Esophagus squamous epithelium (tissue), 5 donors: ENCODE measurements at places on chromosomes 12 and 14.

DNA sequence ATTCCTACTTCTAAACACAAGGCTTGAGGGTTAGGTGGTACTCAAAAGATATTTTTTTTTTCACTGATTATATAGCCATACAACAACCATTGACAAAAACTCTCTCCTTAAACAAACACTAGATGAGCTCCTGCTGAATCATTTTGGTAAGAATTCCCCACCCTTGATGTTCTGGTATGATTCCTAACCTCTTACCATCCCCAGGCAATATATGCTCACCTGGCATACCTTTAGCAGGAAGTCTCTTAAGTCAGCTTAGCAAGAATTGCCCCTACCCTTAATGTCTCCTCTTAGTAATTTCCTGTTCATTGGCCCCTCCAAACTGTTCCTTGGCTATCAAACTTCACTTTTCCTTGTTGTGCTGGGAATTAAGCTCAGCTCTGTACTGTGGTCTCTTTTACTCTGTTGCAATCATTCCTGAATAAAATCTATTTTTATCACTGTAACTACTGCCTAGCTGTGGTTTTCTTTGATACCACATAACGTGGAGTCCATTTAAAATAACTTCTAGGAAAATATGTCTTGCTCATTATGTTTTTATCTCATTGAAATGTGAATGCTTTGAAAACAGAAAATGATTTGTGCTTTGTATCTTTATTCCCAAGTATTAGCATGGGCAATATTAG lies 712.6 kb downstream of the SLC16A7 start:
- DNase-seq = no peak

DNA sequence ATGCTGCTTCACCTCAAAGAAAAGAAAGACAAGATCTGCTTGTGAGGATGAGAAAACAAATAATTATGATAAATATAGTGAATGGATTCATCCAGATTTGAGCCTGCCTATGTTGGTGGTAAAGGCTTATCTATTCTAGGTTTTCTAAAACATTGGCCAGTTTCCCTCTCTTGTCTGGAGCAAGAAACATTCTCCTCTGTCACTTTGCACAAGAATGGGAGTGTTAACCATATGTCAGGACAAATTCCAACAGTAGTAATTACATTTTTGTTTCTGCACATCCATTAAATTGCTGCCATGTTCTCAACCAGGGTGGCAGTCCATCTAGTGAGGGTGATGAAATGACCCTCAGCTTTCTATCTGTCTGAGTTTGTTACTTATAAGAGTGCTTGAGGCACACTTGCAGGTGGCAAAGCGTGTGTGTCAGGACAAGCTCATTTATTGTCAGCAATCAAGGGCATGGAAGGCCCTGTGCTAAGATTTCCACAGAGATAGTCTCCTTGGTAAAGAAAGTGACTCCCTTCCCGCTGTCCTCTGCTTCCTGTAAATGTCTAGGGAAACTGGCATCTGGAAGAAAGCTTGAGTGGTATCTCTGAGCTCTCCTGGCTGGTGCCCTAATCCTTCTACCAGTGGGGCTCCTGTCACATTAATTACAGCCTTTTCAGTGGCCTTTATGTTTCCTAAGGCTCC lies 502.1 kb upstream of the FLRT2 start:
- DNase-seq = no peak

DNA sequence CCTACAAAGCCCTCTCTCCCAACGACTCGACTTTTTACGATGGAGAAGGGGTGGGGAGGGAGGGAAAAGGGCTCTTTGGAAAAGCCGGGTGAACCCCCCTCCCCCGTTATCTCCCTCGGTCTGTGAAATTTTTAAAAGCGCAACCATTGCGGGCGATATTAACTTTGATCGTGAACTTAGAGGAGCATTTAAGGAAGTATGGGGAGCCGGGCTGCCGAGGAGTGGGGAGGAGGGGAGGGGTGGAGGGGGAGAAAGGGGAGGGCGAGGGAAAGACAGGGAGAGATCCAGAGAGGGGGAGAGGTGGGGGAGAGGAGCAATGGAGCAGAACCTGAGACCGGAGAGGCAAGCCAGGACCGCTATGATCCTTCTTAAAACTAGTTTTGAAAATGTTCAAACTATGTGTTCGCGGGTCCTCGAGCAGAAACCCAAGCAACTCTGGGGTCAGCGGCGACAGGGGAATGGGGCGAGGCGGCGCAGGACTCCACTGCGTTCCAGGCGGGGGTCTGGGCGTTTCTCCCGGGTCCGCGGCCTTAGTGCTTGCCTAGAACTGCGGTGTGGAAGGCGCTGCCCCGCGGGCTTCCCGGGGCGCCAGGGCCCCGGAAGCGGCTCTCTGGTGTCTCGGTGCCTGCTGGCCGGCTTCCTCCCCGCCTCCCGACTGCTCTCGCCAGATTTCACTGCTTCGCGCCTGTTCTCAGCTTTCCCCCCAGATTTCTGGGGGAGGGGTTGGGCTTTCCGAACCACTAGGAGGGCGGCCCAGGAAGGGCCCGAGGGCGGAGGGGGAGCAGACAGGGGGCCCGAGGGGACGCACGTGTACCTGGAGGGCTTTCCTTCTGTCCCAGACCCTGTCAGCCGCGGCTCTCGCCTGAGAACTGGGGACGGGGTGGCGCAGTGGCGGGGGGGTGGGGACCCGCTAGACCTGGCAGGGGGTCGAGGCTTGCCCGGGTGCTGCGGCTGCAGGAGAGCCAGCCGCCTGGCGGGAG lies at the start of gene HOTAIR:
Gene HOTAIR (minus strand): TSS at position 871 of the 980 bp plus-strand sequence.
- DNase-seq = no peak

DNA sequence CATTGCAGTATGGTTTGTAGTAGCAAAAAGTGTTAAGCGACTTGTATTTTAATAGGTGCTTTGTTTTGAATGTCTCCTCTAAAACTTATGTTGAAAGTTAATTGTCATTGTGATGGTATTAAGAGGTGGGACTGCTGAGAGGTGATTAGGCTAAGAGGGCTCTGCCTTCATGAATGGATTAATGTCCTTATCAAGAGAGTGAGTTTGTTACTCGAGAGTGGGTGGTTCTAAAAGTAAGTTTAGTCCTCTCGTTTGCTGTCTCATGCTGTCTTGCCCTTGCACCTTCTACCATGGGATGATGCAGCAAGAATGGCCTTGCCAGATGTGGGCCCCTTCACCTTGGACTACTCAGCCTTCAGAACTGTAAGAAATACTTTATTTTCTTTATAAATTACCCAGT lies 17.4 kb downstream of the ZDHHC17 start:
- no peak for DNase-seq

DNA sequence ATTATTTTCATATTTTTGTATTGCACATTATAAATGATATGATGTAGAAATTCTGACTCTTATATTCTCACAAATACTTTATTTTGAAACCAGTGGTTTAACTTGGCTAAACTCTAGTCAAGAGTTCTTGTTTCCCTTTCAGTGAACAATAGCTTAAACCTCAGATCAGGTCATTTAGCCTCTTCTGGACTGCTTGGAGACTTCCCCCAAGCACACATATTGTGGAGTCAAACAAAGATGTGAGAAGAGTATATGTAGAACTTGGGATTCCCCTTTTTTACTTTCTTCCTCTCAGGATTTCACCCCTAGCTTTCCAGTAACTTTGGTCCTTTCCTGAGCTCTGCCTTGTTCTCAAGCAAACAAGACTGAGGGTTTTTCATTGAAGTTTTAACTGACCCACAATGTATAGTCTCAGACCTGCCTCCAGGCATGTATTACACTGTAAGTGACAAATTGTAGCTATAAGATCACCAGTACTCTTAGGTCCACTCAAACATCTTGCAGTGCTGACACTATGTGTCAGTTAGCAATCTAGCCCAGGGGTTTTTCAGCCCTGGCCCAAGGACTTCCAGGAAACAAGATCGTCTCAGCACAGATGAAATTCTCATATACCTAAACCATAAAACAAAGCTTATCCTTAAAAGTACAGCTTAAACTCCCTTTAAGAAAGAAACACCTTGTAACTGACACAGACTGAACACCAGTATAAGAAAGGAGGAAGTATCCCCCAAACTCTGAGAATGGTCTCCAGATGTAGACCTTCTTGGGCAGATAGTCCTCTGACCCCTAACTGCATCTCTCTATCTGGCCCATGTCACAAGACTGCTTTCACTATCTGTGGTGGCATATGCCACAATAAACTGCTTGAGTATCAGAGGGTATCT lies 98.6 kb downstream of the SLC6A15 start:
- no peak for DNase-seq

DNA sequence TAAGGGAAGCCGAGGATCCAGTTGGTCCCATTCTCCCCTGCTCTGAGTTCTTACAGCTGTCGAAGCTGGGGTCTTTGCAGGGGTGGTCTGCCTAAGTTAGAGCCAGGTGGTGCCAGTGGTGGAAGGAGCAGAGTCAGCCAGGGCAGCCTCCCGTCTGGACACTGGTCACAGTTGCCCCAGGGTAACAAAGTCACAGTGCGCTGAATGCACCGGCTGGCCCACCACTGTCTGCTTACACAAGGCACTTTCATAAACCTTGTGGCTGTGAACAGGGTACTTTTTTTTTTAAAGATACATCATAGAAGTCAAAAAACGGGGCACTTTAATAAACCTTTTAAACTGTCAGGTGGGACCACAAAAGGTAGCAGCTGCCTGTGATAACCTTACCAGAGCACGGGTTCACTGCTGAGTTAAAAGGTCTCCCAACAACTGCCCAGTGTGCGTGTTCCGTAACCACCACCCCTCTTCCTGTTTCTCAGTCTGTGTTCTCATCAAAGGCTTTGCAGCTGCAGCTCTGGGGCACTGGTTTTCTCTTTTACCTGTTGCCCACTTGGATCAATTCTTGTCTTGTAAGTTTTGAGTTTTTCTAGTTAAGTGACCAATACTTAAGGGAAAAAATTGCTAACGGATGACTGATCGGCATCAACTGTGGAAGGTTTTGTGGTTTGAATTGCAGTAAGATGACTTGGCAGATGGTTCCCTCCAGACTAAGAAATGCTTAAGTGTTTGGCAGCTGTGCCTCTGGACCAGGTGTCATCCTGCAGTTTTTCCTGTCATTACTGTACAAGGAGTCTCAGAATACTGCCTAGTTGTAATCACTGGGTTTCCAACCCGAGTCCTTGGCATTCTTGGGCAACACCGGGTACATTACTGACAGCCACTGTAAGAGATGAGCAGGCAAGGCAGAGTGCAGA lies 55.9 kb downstream of the DYNC1H1 start:
- no peak for DNase-seq

DNA sequence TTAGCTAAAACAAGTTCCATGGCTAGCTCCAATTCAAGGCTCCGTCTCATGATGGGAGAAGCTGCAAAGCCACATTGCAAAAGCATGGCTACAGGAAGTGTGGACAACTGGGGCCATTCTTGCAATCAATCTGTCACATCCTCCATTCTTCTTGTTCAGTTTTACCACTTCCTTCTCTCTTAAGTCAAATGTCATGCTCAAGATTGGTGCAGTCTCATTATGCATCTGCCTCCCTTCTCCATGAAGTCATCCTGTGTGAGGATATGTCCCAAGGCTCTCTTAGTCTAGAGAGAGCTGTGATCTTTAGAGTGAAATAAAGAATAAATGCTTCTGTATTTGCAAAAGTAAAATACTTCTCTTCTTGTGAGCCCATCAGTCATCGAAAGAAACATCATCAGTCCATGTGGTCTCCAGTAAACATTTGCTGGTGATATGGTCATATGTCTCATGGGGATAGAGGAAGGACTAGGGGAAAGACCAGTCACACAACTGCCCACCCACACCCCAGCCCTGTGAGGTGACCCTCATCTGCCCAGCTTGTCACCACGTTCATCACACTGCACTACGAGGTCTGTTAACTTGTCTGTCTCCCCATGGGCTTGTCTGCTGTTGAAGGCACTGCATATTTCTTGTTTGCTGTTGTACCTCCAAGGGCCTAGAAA lies 303.0 kb downstream of the NUAK1 start:
- no peak for DNase-seq

GRCh38 chr14:88746052-88746451 lies 46.7 kb downstream of the EML5 start:
- no peak for DNase-seq

DNA sequence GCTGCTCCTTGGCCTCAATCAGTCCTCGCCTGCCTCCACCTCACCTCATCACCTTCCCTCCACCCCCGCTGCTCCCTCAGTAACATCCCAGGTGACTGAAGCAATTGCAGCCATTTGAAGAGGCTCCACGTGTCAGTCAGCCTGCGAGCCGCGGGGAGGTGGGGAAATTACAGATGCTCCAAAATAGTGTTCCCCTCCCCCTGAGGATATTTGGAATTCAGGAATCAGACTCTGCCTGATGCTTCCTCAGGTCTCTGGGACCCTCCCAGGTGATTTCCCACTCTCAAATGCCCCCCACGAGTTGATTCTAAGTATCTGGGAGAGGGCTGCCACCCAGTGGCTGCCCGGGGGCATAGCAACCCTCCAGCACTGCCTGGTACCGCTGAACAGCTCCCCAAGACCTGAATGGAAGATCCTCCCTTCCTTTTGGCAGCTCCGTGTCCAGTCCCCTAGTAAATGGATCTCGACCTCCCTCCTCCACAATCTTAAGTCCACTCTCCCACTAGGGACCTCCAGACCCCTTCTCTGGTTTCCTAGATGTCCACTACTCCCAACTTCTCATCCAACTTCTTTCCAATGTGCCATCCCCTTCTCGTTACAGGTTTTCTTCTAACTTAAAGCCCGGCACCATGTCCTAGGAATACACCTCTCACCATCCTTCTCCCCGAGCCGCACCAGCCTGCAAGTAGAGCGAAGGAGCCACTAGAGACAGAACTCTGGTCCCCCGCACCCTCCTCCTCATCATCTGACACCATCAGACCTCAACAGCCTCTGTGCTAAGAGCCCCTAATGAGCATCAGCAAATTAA lies 1.4 kb upstream of the ASIC1 start:
- no peak for DNase-seq

DNA sequence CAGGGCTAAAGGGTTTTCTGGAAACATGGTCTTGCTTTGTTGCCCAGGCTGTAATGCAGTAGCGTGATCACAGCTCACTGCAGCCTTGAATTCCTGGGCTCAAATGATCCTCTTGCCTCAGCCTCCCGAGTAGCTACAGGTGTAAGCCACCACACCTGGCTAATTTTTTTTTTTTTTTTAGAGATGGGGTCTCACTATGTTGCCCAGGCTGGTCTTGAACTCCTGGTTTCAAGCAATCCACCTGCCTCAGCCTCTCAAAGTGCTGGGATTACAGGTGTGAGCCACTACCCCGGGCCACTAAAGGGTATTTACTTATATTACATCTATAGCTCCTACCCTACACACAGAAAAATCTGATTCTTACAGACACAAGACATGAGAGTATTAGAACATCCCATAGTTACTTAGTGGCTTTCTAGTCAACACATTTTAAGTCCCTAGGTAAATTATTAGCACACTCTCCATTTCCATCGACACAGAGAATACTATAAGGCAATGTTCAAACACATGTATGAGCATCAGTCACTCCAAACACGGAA lies 6.2 kb upstream of the DCAF11 start:
- DNase-seq = no peak

DNA sequence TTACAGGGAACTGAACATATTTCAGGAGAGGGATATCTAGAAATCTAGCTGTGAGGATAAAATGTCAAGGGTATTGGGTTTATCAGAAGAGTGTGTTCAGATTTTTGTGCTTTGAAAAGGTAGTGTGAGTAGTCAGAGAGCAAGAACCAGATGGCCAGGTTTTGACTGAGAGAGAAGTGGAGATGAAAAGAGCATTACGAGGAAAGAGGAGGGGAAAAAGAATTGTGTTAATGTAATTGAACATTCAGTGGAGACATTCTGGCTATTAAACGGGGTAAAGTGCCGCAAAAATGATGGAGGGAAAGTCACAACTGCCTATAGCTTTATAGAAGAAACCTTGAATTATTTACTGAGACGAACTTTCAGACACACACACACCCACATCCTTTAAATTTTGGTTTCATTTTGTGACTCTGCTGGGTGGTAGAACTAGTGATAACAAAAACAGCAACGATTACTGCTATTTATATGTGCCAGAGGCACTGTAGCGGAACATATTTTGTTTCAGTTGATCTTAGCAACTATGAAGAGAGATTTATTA lies 213.6 kb downstream of the ERC1 start:
- no peak for DNase-seq
